Suppressor macrophage treated with lipopolysaccharide for 4 hours (primary cell): ENCODE measurements at places on chromosomes 7 and 10.

GRCh38 chr7:135653340-135654080 is 8.8 kb upstream of the STMP1 start:
- no peak for DNase-seq

GRCh38 chr7:92366730-92367129 is 80.6 kb upstream of the GATAD1 start:
- DNase-seq = no peak

GRCh38 chr10:119254335-119254734 is 47.0 kb downstream of the GRK5 start:
- DNase-seq = no peak

GRCh38 chr7:101678658-101679057 is 49.6 kb upstream of the MYL10 start:
- no peak for DNase-seq

- no peak for DNase-seq
Measured at GRCh38 chr10:103836273-103836672, 19.1 kb downstream of the SH3PXD2A start.
